ENCODE measurements at places on chromosomes 7 and 10.

GRCh38 chr10:87818505-87819288, 671 bp upstream of the ATAD1 start:
- DNase-seq, result peak; percentile 49

- DNase-seq, result peak; percentile 13
Observed at GRCh38 chr10:50653142-50653541, 29.4 kb upstream of the SGMS1 start.

DNA sequence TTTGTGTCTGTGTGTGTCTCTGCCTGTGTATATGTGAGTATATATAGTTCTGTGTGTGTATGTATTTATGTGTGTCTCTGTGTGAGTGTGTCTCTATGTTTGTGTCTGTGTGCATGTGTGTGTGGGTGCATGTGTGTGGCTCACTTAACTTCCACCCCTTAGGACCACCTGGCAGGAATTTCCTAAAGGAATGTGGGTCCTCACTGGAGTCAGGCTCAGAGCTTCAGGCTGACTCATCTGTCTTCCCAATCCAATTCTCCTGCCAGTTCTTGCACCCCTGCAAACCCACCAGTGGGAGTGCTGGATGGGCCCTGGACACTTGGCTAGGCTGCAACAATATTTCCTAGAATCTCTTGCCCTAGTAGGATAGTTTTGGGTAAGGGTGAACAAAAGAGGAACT, 70.2 kb upstream of the GRB10 start:
- no peak for DNase-seq

- DNase-seq, result no peak
Observed at GRCh38 chr10:58477122-58477521, 35.5 kb upstream of the BICC1 start.

- no peak for DNase-seq
Observed at GRCh38 chr10:35471435-35471834, 133.7 kb upstream of the GJD4 start.

- DNase-seq, result no peak
Observed at GRCh38 chr10:71052708-71053107, 159.7 kb upstream of the UNC5B start.

DNA sequence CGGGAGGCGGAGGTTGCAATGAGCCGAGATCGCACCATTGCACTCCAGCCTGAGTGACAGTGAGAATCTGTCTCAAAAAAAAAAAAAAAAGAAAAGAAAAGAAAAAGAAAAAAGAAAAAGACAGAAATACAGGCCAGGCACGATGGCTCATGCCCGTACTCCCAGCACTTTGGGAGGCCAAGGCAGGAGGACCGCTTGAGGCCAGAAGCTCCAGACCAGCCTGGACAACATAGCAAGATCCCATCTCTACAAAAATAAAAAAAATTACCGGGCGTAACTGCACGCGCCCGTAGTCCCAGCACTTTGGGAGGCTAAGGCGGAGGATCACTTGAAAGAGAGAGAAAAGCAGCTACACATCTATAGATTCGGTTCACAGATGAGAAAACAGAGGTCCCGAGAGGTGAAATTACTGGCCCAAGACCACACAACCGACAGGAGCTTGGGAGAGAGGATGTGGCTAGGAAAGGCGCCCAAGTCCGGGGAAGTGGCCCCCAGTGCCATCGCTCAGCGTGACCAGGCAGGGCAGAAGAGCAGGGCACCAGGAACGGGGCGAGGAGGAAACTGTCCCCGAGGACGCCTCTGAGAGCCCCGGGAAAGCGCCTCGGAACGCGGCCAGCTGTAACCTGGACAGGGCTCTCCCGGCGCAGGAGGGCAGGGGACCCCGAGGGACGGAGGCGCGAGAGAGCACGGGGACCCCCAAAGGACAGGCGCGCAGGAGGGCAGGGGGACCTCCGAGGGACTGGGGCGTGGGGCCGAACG, 612 bp downstream of the SNX8 start:
- DNase-seq, result peak; percentile 40

Data from RPMI8226 (cell line).